ENCODE measurements at places on chromosomes 4 and X.

DNA sequence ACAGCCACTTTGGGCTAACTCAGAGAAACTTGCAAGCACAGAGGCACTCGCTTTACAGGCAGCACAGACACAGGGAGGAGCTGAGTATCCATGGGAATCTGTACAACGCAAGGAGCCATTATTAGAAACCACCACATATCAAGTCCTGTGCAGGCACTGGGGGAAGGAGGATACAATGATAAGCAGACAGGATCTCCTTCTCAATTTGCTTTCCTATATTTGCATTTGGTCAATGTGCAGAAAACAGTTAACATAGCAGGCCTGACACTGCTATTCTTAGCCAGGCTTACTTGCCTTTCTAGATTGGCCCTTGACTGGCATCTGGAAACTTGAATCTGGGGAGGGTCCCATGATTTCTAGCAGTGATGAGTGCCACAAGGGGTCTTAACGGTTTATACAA lies 65.8 kb downstream of the TEC start:
- no peak for DNase-seq

DNA sequence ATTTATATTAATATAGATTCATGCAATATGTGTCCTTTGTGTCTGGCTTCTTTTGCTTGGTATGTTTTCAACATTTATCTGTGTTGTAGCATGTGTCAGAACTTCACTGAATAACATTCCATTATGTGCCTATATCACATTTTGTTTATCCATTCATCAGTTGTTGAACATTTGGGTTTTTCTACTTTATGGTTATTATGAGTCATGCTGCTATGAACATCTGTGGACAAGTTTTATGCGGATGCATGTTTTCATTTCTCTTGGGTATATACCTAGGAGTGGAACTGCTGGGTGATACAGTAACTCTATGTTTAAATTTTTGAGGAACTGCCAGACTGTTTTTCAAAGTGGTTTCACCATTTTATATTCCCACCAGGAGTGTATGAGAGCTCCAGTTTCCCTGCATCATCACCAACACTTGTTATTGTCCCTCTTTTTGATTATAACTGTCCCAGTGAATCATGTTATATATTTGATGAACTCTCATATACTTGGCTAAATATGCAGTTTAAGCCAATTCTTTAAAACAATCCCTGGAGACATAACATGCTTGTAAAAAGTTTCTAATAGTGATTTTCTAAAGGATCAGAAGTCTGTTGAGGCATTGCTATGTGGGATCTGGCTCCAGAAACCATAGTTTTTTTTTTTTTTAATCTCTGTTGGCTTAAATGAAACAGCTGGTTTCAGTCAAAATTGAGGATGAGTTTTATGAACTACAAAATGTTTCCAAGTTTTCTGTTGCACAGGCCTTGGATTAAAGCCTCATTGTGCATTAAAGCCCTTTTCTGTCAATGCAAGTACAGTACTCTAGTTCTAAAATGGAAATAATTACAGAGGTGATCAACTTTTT lies 21.6 kb upstream of the REPS2 start:
- DNase-seq, result no peak

DNA sequence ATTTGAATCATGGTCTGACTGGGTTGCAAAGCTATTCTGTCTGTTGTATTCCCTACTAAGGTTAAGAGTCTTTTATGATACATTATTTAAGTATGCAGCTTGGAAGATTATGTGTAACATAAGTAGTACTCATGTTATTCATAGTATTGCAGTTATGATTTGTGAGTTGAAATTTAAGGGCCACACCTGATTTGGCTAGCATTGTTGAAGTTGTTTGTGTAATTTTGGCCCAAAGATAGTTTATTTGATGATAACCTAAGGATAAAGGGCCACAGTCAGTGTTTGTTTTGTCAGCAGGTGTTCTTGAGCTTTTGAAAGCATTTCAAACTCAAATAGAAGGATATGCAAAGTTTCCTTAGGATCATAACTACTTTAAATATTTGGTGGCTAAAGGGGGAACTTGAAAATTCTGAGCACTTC lies 38.9 kb downstream of the NUDT9 start:
- DNase-seq, result no peak

DNA sequence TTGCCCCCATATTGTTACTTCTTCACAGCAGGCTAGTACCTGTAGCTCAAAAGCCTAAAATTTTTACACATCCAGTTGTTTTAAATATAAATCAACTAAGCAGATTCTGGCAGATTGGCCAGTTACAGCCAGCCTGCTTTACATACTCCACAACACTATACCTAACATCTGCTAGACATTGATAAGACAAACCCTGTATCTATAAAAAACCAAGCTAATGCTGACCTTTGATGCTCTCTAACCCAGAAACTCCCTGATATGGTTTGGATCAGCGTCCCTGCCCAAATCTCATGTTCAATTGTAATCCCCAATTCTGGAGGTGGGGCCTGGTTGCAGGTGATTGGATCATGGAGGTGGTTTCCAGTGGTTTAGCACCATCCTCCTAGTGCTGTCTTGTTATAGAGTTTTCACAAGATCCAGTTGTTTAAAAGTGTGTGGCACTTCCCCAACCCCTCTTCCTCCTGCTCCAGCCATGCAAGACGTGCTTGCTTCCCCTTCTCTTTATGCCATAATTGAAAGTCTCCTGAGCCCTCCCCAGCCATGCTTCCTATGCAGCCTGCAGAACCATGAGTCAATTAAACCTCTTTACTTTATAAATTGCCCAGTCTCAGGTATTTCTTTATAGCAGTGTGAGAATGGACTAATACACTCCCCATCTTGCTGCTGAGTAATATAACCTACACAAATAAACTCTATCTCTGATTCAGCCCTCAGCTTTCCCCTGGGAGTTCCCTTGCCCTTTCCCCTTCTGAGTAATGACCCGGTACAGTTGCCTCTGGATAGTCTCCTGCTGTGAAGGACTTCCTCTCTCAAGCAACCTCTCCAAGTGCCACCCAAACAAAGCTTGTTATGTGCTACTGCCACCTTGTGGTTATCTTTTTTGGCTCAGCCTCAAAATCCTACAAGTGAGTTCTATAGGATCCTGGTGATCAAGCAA lies 39.6 kb downstream of the ZCCHC13 start:
- DNase-seq, result peak; percentile 9

GRCh38 chrX:81392396-81392795 lies 190.5 kb downstream of the SH3BGRL start:
- no peak for DNase-seq

- no peak for DNase-seq
Measured at GRCh38 chrX:2507904-2508627, 7.3 kb upstream of the DHRSX start.

DNA sequence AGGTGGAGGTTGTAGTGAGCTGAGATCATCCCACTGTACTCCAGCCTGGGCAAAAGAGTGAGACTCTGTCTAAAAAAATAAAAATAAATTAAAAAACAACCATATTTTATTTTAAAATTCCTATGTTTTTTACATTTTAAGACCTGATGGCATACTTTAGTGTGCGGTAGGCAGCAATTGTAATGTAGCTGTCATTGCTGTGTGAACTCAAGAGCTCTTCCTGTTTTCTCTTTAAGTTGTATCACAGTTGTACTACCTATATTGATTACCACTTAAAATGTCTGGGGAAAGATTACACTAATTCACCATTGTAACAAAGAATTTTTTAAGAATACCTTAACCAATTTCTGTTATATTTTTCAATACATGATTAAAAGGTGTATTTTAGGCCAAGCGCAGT lies 27.3 kb downstream of the ABCE1 start:
- no peak for DNase-seq

GRCh38 chr4:186693894-186694293 lies 29.8 kb downstream of the FAT1 start:
- no peak for DNase-seq

DNA sequence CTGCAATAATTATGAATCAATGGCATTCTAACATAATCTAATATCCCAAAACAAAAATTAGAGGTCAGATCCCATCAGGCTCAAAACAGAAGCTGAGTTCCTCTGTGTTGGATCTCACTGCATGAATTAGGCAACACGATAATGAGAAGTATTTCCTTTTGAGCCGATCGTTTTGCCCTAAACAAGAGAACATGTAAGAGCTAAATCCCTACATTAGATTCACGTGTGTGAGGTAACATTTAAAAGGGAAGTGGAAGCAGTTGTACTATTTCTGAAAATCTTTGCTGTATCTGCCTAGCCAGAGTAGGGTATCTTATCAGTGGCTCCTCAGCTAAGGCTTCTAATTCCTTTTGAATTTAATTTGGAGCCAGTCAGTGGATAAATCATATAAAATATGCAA lies 115.6 kb downstream of the C4orf51 start:
- no peak for DNase-seq

- DNase-seq, result no peak
Measured at GRCh38 chr4:57119054-57119651, 9.0 kb upstream of the IGFBP7 start.

GRCh38 chr4:142278171-142278570 lies 567.9 kb downstream of the INPP4B start:
- no peak for DNase-seq

DNA sequence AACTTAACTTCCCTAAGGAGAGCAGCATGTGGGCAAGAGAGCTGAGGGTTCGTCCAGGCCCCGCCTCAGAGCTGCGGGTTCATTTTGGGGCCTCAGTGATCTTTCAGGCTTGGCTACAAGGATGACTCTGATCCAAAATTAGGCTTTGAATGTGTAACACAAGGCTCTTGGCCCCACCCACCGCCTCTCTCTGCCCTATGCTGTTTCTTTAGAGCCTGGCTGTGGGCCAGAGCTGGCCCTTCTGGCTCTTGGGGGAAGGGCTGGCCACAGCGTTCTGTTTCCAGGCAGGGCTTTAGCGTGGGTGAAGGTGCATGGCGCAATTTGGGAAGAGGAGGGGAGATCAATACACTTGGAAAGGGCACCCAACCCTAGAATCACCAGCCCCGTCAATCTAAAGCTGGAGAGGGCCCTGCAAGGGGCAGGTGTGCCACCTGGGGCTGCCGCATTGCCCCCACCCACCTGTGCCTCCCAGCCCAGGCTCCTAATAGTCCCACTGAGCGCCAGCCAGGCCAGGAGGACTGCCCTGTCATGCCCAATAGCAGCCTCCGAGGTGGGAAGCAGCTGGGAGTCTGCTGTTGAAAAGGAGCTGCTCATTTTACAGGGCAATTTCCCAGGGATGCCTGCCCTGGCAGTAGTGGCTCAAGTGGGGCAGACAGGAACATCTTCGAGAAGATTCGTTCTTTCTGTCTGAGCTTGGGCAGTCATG lies 84.5 kb upstream of the MAML3 start:
- no peak for DNase-seq

DNA sequence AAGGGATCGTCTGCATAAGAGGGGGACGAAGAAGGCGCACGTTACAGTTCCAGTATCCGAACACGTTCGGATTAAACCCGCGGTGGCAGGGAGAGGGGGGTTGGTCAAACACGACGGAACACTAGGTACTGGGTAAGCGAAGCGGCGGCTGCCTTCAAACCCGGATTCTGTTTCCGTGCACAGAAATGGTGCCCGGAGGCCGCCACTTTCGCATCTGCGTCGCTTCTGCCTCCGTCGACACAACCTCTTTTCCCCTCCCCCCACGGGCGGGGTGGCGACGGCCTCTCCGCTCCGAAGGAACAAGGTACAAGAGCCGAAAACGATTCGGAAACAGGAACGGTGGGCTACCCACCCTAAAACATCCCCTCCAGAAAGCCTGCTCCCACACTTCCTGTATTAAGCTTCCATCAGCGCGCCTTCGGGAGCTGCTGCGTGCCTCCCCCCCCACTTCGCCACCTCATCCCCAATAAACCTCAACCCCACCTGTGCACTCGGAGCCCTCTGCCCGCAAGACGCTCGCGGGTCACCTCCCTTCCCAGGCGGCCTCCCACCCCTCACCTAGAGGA lies 667 bp downstream of the G3BP2 start:
- DNase-seq, result peak; percentile 63

GRCh38 chrX:42485601-42486000 lies 292.4 kb downstream of the PPP1R2C start:
- no peak for DNase-seq

DNA sequence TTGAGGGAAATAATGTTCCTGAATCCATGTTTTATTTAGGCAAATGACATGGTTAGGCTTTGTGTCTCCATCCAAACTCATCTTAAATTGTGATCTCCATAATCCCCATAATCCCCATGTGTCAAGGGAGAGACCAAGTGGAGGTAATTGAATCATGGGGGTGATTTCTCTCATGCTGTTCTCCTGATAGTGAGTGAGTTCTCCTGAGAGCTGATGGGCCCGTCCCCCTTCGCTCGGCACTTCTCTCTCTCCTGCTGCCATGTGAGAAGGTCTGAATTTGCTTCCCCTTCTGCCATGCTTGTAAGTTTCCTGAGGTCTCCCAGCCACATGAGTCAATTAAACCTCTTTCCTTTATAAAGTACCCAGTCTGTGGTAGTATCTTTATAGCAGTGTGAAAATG lies 563.0 kb upstream of the NR3C2 start:
- DNase-seq, result no peak

- DNase-seq, result no peak
Measured at GRCh38 chr4:569958-570667, 6.0 kb downstream of the TMEM271 start.

- DNase-seq, result no peak
Measured at GRCh38 chr4:80268936-80269335, 2.5 kb downstream of the FGF5 start.

GRCh38 chr4:163535657-163536056 lies 41.2 kb downstream of the TMA16 start:
- DNase-seq, result no peak

- no peak for DNase-seq
Measured at GRCh38 chr4:89314291-89314690, 6.7 kb upstream of the GPRIN3 start.

DNA sequence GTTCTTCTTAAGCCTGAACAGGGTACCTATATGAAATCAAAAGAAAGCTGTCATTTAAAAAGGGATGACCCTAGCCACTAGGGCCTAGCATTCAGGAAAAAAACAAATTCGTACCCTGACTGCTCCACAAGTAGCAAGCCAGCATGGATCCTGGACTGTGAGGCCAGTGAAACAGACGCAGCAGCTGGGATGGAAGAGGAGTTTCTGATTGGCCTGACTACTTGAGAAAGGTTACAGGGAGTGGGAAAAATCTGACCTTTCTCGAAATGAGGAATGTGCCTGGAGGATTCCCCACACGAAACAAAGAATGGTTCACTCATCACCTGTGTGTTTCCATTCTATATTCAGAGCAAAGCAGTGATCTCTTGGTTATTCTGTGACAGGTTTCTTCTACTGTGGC lies 87.6 kb upstream of the JADE1 start:
- no peak for DNase-seq

GRCh38 chrX:20265726-20266681 lies 705 bp downstream of the RPS6KA3 start:
- DNase-seq, result peak; percentile 9

GRCh38 chr4:14149176-14150053 lies 521.9 kb upstream of the BOD1L1 start:
- DNase-seq, result no peak

- no peak for DNase-seq
Measured at GRCh38 chrX:134949271-134949670, 41.5 kb upstream of the SMIM10 start.

GRCh38 chrX:5681159-5681558 lies 547.5 kb downstream of the NLGN4X start:
- DNase-seq, result no peak

GRCh38 chr4:98656443-98656842 lies 2.0 kb downstream of the TSPAN5 start:
- DNase-seq, result no peak

Measured in T-helper 17 cell (primary cell).